ENCODE measurements at places on chromosomes 3 and 15.

DNA sequence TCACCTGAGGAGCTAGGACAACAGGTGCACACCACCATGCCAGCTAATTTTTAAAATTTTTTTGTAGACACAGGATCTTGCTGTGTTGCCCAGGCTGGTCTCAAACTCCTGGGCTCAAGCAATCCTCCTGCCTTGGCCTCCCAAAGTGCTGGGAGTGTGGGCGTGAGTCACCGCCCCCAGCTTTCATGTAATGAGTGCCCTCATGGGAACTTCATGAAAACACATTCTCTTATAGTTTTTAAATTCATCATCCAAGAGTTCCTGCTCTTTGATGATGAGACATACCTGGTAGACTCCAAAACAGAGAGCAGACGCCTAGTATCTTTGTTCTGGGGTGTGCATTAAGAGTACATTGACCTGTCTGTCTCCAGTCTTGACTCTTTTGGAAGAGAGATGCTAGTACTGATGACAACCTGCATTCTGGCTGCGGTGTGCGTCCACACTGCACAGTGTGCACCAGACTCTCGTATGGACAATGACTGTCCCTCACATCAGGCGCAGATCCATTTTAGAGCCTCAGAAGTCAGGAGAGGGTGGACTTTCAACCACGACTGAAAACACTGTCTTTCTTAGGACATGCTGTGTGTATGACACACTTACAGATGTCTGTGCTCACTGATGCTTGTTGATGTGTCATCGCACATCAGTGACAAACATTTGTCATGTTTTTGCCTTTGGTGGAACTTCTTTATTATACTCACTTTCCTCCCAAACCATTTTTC, 2.0 kb downstream of the NRROS start:
- DNase-seq = no peak

DNA sequence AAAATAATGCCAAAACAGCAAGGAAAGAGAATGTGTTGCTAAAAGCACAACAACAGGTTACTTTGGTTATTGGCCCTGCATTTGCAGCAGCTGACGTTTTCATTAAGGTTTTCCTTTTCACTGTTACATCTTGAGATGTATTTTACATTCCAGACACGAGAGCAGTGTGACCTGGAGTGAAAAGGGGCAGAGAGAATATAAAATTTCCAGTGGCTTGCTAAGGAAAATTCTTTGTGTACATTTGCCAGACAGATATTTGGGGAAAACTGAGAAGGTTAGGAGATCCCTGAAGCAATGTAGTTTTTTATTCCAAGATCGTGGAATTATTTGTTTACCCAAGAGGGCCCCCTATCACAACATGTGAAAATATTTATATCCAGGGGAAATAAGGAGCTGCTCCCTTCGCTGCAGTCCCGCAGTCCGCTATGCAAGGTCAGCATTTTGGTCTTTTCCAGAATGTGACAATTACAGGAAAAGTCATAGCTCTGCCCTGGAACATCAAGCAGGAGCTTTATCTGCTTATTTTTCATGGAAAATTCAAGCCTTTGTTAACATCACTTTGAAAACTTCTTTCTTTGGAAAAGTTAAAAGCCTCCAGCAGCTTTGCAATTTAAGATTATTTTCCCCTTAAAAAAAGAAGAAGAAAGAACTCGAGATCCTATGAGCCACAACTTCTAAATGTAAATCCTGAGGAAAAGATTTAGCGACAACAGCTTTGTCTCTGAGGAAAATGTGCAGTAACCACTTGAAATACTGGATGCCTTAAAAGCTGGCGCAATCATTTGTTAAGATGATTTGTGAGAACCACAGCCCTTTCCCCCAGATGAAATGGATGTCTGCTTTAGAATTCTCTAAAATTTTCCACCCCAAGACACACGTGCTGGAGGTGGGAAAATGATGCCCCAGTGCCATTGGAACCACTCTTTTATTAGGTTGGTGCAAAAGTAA, 256.4 kb upstream of the TPM1 start:
- no peak for DNase-seq

DNA sequence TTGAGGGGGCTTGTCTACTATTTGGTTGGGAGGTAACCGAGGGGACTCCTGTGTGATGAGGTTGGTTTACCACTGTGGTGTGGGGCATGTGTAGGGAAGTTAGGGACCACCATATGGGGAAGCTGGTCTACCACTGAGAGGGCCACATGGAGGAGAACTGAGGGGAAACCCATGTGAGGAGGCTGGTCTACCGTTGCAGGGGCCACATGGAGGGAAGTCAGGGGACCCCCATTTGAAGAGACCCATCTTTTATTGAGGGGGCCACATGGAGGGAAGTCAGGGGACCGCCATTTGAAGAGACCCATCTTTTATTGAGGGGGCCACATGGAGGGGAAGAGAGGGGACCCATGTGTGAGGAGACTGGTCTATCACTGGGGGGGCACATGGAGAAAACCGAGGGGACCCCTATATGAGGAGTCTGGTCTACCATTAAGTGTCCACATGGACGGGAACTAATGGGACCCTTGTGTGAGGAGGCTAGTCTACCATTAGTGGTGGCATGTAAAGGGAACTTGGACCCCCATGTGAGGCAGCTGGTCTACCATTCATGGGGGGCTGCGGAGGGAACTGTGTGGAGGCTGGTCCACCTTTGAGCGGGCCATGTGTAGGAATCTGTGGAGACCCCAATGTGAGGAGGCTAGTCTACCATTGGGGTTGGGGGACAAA, 165.5 kb downstream of the FBLN2 start:
- no peak for DNase-seq

GRCh38 chr3:42387802-42388651, 22.4 kb downstream of the LYZL4 start:
- peak; percentile 69 for DNase-seq

DNA sequence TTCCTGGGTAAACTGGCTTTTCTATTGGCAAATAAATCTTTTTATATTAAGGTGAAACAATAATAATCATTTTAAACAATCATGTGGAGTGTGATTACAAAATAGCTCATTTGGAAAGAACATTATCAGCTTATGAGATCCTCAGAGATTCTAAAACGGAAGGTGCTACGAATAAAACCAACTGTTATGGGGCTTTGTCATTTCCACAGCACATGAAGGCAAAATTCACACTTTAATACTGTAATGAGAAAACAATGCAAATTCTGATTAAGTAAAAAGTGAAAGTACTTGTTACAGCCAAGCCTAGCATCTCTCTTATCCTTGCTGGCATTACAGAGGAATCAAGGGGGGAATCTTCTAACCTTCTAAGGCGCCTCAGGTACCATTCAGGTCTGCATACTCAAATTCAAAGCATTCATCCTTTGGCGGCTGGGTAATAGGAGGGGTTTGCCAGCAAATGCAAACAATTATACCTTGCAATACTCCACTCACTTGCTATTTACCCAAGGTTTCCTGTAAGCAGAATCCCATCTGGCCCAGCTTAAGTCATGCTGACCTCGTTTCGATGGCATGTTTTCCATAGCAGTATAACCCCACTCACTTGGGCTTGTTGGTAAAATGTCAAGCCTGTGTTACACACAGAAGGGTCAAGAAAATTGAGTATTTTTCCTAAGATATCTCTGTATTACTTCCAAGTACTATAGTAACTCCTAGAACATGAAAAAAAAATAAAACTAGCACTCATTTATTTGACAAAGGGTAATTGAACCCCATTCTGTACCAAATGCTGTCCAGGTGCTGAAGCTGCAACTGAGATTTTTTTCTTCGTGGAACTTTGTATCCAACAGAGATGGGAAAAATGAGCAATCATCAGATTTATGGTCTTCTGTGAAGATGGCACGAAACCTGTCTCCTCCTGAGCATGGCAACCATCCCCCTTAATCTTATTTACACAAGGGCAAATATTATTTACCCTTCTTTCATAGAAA, 183.7 kb upstream of the LMCD1 start:
- DNase-seq = peak; percentile 58
